Myocyte (in vitro differentiated cells): ENCODE measurements at places on chromosomes 5 and 9. TPM values are rescaled to one million over a fixed set of nuclear protein-coding genes. Genes with fewer than 3 reads are reported as not detected.

GRCh38 chr5:176948458-176948857 lies 49.3 kb upstream of the HK3 start:
- DNase-seq = no peak

GRCh38 chr5:5231576-5231975 lies 91.4 kb downstream of the ADAMTS16 start:
- peak; percentile 3 for DNase-seq

DNA sequence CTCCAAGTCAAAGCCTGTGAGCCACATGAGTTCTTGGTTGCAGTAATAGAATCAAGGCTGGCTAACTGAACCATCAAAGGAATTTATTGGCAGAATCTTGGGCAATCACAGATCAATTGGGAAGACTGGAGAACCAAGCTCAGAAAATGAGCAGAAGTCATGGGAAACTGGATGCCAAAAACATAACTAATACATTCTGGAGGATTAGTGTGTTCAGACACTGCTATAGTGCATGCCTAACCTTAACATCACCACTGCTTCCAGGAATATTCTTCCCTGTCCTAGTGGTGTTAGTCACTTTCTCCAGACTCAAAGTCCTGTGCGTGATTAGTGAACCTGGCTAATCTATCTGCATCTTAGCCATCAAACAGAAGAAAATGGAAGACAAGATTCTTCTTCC lies 843.7 kb downstream of the EFNA5 start:
- DNase-seq = peak; percentile 23

DNA sequence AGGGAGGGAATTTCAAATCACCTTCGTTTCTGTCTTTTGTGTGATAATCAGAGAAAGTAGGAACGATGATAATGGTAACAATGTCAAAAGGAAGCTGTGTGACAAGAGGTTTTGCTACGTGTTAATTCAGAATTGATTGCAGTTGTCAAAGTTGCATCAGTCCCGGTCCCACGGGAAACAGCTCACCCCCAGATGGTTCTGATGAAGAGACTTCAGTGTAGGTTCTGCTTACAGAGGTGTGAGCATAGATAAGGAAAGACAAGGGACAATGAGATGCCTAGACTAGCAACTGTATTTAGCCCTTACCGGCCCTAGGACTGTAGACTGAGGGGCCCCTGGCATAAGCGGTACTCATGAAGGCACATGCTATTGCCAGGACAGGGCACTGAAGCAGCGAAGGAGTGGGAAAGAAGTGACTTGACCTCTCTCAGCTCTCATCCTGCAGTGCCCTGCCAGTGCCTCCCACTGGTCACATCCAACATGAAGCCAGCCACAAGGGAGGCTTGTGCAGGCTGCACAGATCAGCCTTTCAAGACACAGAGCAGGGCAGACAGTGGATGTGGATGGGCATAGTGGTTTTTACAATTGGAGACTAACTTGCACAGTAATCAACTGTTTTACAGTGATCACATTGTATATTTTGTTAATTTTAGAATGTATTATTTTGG lies 21.1 kb downstream of the PDE8B start:
- DNase-seq = no peak

- no peak for DNase-seq
Measured at GRCh38 chr9:112726428-112726827, 8.5 kb upstream of the INIP start.

GRCh38 chr5:118326481-118327045 lies 661.8 kb downstream of the DTWD2 start:
- no peak for DNase-seq

- DNase-seq = peak; percentile 59
Measured at GRCh38 chr5:55440188-55440646, 94.5 kb downstream of the PLPP1 start.

DNA sequence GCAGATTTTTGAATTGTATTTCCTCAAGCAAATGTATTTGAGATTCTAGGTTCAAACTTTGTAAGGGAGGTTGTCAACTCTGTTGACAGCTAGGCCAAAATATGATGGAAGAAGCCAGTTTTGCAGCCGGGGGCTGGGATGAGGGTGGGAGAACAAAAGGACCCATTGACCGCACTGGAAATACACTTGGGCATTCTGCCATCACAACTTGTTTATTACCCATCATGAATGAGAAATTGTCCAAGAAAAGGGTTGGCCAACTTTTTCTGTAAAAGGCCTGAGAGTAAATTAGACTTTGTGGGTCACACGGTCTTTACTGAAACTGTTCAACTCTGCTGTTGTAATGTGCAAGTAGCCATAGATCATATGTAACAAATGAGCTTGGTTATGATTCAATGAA lies 221.3 kb upstream of the KLF9 start:
- no peak for DNase-seq

DNA sequence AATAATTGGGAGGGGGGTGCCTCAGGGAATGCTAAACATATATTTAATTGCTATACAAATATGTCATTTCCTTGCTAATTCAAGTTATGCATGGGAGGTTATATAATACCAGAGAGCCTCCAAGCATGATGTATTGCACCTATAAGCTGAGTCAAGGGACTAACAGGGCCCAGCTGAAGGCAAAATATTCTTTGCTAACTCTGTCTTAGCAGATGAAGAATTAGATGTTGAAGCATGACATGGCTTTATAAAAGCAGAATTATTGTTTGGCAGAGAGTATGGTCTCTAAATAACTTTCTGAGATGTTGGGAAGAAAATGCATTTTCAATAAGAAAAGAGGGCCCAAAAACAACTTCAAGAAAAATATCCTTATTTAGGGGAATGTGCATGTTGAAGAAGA lies 60.4 kb downstream of the SGCD start:
- DNase-seq = no peak

GRCh38 chr5:175516933-175517823 lies 38.8 kb downstream of the SFXN1 start:
- DNase-seq = no peak

ACSL6 gene
- total RNA-seq = 0.31 and 1.3 TPM in 2 replicates

SHISAL2B gene
- not detected in 2 replicates for total RNA-seq

KIF4B gene
- not detected in 2 replicates for total RNA-seq

F12 gene
- 0.86 and 0.94 TPM in 2 replicates for total RNA-seq

GARIN3 gene
- total RNA-seq = not detected in 2 replicates
